ENCODE measurements at places on chromosomes 13 and 19.

GRCh38 chr13:108463340-108463739, 166.1 kb upstream of the MYO16 start:
- no peak for DNase-seq

GRCh38 chr13:40502236-40502635, 164.2 kb downstream of the FOXO1 start:
- DNase-seq = no peak

DNA sequence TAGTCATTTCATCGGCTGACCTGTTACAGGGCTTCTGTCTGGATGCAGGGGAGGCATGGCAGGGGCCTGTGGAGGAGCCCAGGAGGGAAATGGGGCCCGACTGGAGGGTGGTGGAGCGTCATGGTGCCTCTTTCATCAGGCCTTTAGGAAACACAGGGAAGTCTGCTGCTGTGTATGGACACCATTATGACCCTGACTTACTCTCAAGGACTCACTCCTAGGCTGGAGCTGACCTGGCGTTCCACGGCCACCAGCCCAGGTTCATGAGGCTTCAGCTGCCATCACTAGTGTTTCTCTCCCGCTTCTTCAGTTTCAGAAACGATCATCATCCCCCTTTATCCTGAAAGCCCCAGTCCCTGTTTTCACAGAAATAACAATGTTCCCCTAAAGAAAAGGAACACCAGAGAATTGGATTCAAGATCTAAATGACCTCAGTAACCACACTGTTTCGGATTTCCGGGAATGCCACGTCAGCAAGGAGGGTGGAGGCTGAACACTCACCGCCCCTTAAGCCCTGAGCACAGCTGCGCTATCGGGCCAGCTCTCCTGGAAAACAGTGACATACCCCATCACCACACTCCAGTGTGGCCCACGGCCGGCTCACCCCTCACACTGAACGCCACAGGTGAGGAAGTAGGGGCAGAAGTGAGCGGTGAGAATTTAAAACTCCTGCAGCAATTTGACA, 67.6 kb downstream of the SOX1 start:
- DNase-seq = no peak

GRCh38 chr19:3132971-3133792, 2.7 kb upstream of the GNA15 start:
- DNase-seq = no peak

GRCh38 chr19:55113570-55114039, 3.8 kb downstream of the PPP1R12C start:
- peak; percentile 93 for DNase-seq

GRCh38 chr13:41427666-41428065, 29.7 kb upstream of the RGCC start:
- DNase-seq = no peak

DNA sequence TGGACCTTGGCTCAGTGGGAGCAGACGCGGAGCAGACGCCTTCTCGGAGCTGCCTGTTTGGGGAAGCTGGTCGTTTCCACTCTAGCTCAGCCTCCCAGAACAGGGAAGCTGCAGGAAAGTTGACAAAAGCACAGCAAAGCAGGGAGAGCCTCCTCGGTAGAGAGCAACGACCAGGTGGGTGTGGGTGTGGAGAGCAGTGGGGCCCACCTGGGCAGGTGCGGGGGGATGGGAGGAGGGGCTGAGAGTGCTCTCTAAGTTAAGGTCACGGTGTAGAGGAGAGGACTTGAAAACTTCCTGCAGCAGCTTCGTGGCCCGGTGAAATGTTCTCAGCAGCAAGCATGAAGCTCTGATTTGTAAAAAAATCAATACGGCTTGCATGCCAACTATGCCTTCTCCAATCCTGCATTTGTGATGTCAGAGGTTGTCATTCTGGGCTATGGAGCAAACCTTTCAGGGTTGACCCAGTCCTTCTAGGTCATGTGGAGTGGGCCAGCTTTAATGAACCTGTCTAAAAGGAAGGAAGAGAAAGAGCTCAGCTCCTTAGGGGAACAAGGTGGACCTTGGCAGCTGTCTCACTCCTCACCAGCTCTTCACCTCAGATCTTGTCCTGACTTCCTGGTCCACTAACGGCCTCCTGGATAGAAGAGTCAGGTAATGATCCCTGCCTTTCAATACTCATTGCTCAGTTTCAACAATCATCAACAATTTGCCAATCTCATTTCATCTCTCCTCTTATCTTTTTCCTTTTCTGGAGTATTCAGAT, 85.8 kb upstream of the UBL3 start:
- DNase-seq = no peak

DNA sequence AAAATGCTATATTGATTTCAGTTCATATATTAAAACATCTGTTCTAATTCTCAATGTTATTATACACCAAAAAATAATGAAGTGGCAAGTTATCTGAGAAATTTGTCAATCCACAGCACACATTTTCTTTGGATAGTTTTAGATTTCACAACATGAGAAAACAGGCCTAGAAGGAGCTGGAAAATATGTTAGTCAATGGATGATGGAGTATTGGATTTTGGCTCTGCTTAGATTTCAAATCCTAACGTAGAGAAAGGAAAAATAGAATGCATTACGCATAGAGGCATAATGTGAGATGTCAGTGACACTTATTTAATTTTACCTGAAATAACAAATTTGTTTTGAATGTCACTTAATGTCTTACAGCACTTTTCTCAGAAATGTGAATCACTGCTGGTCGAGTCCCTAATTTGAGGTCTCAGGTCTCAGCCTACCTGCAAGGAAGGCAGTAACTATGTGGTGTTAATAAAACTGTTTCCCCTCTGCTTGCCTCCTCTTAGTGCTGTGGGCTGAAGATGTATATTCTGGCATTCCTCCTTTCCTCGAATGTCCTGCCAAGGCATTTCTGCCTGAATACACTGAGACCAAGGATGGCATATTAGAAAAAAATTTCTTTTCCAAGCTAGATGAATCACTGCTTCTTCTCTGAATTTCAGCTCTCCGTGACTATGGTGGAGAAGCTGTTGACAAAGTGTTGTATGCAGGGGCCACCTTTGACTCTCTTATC, 232.4 kb downstream of the POSTN start:
- no peak for DNase-seq

Measured in left ventricle myocardium inferior (tissue), 1 donor.